ENCODE measurements at places on chromosomes 12 and 14.
A peak's percentile ranks its signal among the peaks of the same experiment; 100 is the strongest.

DNA sequence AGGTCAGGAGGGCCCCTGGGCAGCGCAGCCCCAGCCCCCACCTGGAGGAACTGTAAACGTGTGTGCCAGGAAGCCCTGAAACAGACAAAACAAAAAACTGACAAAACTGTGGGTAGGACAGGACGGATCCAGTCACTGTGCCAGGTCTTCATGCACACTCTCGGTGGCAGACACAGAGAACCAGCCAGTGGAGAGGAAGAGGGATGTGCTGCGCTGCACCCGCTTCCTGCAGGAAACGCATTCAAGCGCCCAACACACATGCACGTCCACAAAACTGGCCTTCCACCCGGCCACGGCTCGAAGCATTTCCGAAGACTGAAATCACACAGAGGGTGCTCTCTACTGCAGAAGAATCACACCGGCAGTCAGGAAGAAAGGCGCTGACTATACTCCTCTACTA, 16.9 kb downstream of the BRF1 start:
- no peaks in the 10 kb centered on the region for H3K27me3 ChIP-seq
- no peak for DNase-seq
- no peaks in the 10 kb centered on the region for H3K4me1 ChIP-seq
- H3K27ac ChIP-seq, result no peak overlapping the region
- no peaks in the 10 kb centered on the region for H3K36me3 ChIP-seq

DNA sequence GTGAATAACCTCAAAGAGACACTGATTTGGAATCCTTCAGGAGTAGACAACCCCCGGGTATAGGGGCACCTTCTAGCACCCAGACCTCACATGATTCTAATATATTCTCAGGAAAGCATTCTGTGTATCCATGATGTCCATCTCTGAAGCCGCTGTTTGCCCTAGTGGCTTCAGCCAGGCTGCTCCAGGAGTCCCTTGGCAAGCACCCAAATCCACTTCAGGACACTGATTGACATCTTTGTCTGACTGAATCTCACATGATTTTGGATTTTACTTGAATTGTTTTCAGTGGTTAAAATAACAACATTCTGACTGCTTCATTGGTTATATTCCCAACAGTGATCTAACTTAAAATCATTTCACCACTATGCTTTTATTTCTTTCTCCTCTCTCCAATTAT, 390.5 kb upstream of the CLEC14A start:
- H3K27ac ChIP-seq, result no peak overlapping the region
- no peaks in the 10 kb centered on the region for H3K27me3 ChIP-seq
- no peak for DNase-seq

- H3K36me3 ChIP-seq, result peaks cover 5% of the 10 kb centered on the region
- H3K27ac ChIP-seq, result no peak overlapping the region
These were observed 2.8 kb upstream of the DHH start for GRCh38 chr12:49097381-49097780.

DNA sequence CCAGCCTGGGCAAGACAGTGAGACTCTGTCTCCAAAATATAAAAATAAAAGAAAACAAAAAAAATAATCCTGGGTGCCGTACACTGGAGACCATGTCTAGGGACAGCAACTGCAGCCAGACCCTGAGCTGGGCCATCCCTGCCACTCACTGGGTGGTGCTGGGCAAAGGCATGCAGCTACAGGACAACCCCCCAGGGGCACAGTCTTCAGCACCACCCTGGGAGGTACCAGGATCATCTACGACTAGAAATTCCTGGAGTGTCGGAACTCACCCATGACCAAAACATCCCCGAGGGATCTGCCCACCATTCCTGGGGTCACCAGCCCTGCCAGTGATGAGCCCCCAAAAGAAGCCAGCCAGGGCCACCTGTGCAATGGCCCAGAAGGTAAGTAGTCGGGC, 35.7 kb upstream of the SUPT16H start:
- H3K27me3 ChIP-seq, result no peaks in the 10 kb centered on the region
- H3K4me1 ChIP-seq, result no peaks in the 10 kb centered on the region
- no peak overlapping the region for H3K27ac ChIP-seq
- DNase-seq, result no peak
- H3K4me3 ChIP-seq, result no peak overlapping the region
- H3K36me3 ChIP-seq, result peaks cover 96% of the 10 kb centered on the region

DNA sequence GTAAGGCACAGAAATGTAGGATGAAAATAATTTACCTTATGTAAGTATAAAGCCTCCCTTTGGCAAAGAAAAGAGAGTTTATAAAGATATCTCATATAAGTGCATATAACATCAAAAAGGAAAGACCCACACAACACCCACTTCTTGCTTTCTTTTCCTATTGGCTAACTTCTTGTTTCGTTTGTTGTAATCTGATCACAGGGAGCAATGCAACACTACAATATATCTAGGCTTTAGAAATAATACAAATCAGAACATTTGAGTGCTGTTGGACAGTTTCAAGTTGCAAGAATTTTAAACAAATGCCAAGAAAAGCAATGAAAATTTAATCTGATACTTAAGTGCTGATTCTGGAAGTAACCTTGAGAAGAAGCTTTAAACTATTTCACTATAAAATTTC, 1.3 kb downstream of the FGD6 start:
- H3K4me3 ChIP-seq, result peak overlapping the region; percentile 76
- H3K27ac ChIP-seq, result peak overlapping the region; percentile 80
- no peak for DNase-seq

DNA sequence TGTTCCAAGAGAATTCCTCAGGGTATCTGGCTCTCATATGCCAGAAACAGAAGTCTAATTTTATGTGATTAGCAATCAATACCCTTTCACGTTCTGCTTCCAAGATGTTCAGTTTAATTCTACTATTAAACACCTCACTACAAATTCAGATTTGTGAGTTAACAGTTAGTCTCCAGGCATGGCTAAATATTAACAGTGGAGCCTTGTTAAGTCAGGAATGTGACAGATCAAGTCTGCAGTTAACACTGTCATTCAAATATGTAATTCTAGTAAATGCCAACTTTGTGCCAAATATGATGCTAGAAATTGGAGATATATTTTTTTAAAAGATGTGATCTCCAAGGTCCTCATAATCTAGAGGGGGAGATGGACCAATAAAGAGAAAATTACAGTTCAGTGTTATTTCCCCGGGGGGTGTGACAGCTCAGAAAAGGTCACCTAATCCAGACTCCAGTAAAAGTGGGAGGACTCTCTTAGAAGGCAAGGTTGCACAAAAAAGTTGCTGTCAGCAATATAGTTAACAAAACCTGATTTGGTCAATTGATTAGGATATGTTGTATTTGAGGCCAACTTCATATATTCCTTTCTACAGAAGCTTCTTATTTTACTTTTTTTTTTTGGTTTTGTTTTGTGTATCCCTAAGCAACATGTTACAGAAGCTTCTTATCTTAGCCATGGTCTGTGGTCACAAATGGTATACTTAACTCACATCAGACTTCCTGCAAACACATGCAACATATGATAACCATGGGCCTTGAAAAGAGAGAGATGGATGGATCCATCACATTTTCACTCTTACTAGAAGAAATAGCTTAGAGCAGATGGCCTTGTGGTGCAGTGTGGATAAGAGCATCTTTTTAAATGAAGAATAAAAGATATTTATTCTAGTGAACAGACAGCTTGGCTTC, 18.4 kb upstream of the RNU6-7 start:
- no peak overlapping the region for H3K4me3 ChIP-seq
- H3K27me3 ChIP-seq, result no peaks in the 10 kb centered on the region
- H3K4me1 ChIP-seq, result no peaks in the 10 kb centered on the region
- DNase-seq, result no peak

GRCh38 chr12:52007982-52008510, 1.3 kb downstream of the TAMALIN start:
- no peaks in the 10 kb centered on the region for H3K4me1 ChIP-seq
- H3K27me3 ChIP-seq, result peaks cover 28% of the 10 kb centered on the region
- H3K4me3 ChIP-seq, result no peak overlapping the region
- H3K27ac ChIP-seq, result no peak overlapping the region
- DNase-seq, result no peak

- H3K4me1 ChIP-seq, result no peaks in the 10 kb centered on the region
- no peak overlapping the region for H3K4me3 ChIP-seq
- DNase-seq, result peak; percentile 34
- H3K36me3 ChIP-seq, result no peaks in the 10 kb centered on the region
- H3K27me3 ChIP-seq, result peaks cover 37% of the 10 kb centered on the region
- H3K27ac ChIP-seq, result no peak overlapping the region
These were observed 5.4 kb downstream of the DLK1 start for GRCh38 chr14:100731846-100732765.

- no peak for DNase-seq
- no peak overlapping the region for H3K4me3 ChIP-seq
- H3K27ac ChIP-seq, result no peak overlapping the region
These were observed 32.7 kb downstream of the MYF5 start for GRCh38 chr12:80749456-80749855.

DNA sequence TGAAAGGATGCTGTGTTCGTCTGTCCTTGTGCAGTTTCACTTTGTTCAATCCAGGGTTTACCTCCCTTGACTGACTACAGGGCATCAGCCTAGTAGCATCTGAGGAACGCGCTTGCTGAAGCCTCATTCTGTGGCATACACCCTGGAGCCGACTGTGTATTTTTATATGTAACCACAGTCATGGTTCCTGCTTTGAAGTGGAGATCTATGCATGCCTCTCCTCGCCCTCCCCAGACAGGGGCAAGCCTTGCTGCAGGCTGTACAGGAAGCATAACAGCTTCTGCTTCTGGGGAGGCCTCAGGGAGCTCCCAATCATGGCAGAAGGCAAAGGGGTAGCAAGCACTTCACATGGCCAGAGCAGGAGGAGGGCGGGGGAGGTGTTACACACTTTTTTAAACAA, 262.1 kb downstream of the BCL11B start:
- no peaks in the 10 kb centered on the region for H3K27me3 ChIP-seq
- no peaks in the 10 kb centered on the region for H3K4me1 ChIP-seq
- H3K27ac ChIP-seq, result no peak overlapping the region
- DNase-seq, result no peak
- H3K36me3 ChIP-seq, result no peaks in the 10 kb centered on the region

Data from RWPE2 (cell line).